Uterine smooth muscle cell (primary cell): ENCODE measurements at places on chromosomes 3 and 15. TPM values are rescaled to one million over a fixed set of nuclear protein-coding genes. Genes with fewer than 3 reads are reported as not detected.

The XYLB gene
- total RNA-seq, result 5.4 and 6.1 TPM in 2 replicates

The STX19 gene
- not detected in 2 replicates for total RNA-seq

The CP gene
- not detected in 2 replicates for total RNA-seq

The XPC gene
- total RNA-seq, result 137 and 153 TPM in 2 replicates

The OR5H1 gene
- under 0.01 TPM in 1 of 2 replicates, not detected in the other for total RNA-seq

The HRG gene
- not detected in 2 replicates for total RNA-seq

The OPA1 gene
- 75.4 and 91.6 TPM in 2 replicates for total RNA-seq

The IL17RB gene
- 0.11 and 0.12 TPM in 2 replicates for total RNA-seq

The GOLGA8J gene
- total RNA-seq, result under 0.01 and 0.11 TPM in 2 replicates

The CLDN16 gene
- 0.12 TPM in 1 of 2 replicates, not detected in the other for total RNA-seq

The GOLGA6B gene
- not detected in 2 replicates for total RNA-seq

The RASGRF1 gene
- total RNA-seq, result under 0.01 and 0.37 TPM in 2 replicates

The NR1I2 gene
- total RNA-seq, result 0.12 TPM in 1 of 2 replicates, not detected in the other

The POU1F1 gene
- not detected in 2 replicates for total RNA-seq

The ZNF660 gene
- total RNA-seq, result 0.55 and 1.7 TPM in 2 replicates

The CACNA1D gene
- total RNA-seq, result 0.33 and 1.5 TPM in 2 replicates

The LARP6 gene
- total RNA-seq, result 143 and 174 TPM in 2 replicates

The BCHE gene
- total RNA-seq, result 8.2 and 13.4 TPM in 2 replicates

The IDH3A gene
- 39.0 and 67.1 TPM in 2 replicates for total RNA-seq

The SLC9C1 gene
- 0.12 and 0.22 TPM in 2 replicates for total RNA-seq

The ISLR2 gene
- total RNA-seq, result under 0.01 and 0.25 TPM in 2 replicates

The RUVBL1 gene
- total RNA-seq, result 61.7 and 109 TPM in 2 replicates

The MUC4 gene
- under 0.01 TPM in 1 of 2 replicates, not detected in the other for total RNA-seq

The SPINK8 gene
- total RNA-seq, result not detected in 2 replicates

The HPS3 gene
- total RNA-seq, result 37.4 and 42.0 TPM in 2 replicates

The POMGNT2 gene
- total RNA-seq, result 14.2 and 15.9 TPM in 2 replicates

The ZDHHC19 gene
- total RNA-seq, result not detected in 2 replicates
